ENCODE measurements at places on chromosomes 4 and X.

GRCh38 chr4:103306870-103307375 is 108.8 kb upstream of the CENPE start:
- no peak for DNase-seq

DNA sequence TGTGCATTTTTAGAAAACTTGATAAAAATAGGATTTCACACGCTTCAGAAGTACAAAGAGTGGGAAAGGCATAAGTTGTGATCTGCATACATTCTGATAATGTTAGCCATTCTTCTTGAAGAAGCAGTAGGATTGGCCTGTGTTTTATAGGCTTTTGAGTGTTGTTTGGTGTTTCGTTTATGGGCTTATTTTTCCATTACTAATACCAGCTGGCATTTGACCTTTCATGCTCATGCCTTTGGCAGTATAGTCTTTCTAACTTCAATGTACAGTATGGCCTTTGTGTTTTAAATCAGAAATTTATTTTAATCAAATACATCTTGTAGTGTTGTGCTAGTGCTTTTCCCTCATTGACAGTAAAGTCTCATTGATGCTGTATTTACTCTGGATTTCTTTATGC is 51.5 kb upstream of the SLC4A4 start:
- DNase-seq: no peak

DNA sequence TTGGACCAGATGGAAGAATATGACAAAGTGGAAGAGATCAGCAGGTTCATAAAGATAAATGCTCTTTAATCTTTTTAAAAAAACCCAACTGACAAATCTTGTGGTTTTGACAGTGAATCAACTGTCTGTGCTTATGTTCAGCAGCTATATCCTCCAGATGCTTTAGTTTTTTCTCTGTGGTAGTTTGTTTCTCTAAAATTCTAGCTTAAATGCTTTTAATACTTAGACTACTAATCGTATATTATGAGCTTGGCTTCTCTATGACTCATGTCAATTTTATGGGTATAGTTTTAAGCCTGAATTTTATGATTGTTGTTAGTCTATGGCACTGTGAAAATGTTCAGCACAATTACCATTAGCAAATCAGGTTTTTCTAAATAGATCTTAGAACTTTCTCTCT is 12.9 kb downstream of the HHIP start:
- no peak for DNase-seq

DNA sequence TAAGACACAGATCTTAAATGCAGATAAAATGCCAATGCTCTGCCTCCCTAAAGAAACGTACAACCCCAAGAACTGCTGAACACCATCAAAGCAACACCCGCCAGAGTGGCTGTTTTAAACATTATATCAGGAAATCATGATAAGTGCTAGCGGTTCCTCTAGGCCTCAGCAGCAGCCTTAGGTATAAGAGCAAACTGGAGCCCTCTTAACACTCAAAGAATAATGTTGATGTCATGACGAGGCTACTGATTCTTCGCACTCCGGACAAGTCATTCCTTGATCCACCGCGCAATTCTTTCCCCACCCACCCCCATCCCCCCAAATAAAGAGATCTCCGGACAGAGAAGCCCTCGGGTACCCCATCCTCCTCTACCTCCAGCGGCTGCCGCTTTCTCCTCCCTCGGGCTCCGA is 507 bp downstream of the LIN54 start:
- DNase-seq: peak; percentile 51

- no peak for DNase-seq
These were observed 34.6 kb upstream of the PLK4 start for GRCh38 chr4:127846061-127846460.
